ENCODE measurements at places on chromosomes 6 and 20.

GRCh38 chr6:39568896-39569295 is 156.3 kb downstream of the KIF6 start:
- DNase-seq: no peak

- DNase-seq: peak; percentile 5
These were observed 636.0 kb downstream of the BCKDHB start for GRCh38 chr6:80742481-80742880.

- no peak for DNase-seq
These were observed 119.6 kb downstream of the PXDC1 start for GRCh38 chr6:3631877-3632276.

DNA sequence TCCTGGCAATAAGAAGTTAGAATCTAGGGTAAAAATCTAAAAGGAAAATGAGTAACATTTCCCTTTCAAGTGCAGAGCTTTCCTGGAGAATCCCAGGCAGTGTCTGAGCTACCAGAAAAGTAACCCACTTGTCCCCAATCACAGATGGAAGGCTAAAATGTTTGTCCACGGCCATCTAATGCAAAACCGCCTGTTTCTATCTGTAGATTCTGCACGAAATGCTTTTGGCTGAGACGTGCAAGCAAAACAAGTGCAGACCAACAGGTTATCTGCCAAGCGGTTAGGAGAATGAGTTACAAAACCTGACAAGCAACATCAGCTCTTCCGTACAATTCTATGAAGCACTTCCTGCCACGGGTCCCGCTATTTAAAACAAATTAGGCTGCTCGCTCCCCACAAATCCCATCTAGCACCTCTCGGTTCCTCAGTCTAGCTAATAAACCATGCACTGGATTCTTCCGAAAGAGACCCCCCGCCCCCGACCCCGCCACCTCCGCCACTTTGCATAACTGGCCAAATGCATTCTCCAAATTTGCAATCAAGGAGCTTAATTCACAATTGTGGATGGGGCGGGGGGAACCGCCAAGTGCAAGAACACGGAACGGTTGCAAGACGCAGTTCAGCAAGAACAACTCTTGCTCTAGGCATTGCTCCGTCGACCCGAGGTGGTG is 1.4 kb downstream of the ELOVL5 start:
- peak; percentile 70 for DNase-seq

DNA sequence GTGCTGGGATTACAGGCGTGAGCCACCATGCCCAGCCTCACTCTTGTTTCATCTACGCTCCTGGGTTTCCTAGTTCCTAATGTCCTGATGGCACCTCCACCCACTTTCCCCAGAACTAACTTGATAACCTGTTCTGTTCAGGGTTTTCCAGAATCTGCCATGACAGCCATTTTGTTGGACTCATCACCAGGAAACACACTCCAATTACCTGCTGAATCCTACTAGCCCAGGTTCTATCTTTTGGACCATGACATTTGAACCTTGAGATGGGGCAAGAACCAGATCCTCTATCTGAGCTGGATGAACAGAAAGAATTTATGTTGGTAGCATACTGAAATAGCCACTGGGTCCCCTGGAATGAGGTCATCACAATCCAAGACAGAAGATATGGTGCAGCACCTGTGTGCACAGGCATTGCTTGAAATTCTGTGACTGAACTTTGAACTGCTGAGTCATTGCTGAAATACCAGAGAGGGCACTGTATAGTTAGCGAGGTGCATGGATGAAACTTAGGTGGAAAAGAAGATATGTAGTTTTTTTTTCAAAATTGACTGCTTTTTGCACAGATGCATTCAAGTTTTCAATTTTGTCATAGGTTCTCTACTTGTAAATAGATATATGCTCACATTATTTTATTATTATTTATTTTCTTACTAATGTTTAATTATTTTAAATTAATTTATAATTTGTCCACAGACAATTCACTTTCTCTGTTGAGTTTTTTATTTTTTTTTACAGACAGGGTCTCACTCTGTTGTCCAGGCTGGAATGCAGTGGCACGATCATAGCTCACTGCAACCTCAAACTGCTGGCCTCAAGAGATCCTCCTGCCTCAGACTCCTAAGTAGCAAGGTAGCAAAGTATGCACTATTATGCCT is 42.8 kb upstream of the TASP1 start:
- no peak for DNase-seq

- no peak for DNase-seq
These were observed 15.6 kb downstream of the GTSF1L start for GRCh38 chr20:43711098-43711654.

DNA sequence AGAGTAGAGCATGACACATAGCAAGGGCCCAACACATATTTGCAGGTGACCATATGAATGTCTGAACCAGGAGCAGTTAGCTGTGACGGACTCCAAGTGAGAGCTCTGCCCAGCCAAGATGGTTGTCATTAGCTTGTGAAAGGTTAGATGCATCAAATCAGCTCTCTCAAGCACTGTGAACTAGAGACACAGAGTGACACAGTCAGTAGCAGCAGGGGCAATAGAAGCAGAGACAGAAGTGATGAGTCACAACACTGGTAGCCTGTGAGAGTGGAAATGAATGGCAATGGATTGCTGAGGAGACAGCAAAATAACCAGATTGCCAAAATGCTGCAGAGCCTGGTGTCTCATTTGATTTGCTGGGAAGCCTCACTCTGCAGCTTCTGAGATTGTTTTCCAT is 558.9 kb downstream of the PKHD1 start:
- no peak for DNase-seq

GRCh38 chr6:13358511-13358910 is 30.2 kb upstream of the TBC1D7 start:
- no peak for DNase-seq

GRCh38 chr20:51830538-51830937 is 28.2 kb upstream of the SALL4 start:
- no peak for DNase-seq

DNA sequence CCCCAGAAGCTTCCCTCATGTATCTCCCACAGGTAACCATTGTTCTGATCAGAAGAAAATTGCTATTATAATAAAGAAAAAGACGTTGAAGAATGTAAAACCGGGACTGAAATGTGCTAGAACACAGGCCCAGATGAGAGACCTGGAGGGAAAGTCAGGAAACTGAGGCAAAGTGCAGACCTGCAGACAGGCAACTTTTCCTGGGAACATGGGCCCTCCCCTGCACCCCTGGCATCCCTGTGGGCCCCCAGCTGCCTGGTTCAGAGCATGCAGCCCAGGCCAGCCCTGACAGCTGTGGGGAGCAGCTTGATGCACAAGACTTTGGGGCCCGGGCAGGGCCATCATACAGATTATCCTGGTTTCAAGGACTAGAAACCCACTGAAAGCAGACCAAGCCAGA is 212.2 kb downstream of the CDC5L start:
- DNase-seq: no peak

- no peak for DNase-seq
These were observed 6.4 kb upstream of the CST2 start for GRCh38 chr20:23832775-23833513.

DNA sequence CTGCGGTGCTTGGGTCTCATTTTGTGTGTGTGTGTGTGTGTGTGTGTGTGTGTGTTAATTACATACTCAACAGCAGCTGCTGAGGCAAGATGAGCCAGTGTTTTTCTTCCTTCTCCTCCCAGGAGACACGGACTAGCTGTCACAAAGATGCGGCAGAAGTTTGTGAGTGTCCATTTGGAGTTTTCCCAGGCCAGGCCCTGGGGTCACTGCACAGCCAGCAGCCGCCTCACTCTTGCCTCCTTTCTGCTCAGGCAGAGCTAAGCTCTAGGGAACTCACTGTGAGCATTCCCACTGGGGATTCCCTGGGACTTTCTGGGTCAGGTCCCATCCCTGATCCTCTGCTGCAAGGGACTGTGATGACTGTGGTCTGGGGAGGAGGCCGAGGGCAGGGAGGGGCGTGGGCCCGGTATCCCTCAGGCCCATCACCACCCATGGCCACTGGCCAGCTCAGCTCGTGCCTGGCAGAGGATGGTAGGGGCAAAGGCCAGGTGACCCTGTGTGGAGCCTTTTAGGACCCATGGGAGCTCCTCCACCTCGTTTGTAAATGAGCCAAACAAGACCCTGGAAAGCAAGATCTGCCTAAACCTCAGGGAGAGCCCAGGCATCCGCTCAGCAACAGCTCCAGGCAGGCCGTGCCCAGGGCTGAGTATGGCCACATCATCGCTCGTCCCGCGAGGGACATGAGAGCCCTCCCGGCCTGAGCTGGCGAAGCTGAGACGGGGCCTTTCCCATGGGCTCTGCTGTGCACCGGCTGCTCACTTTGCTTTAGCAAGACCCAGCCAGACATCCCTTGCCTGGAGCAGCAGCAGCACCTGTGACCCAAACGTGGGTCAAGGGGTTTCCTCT is 102.0 kb downstream of the PSMB1 start:
- DNase-seq: no peak

GRCh38 chr6:31498748-31499147 is 803 bp downstream of the MICB start:
- DNase-seq: peak; percentile 37

- DNase-seq: no peak
These were observed 226.6 kb upstream of the MOCS1 start for GRCh38 chr6:40160826-40161225.

GRCh38 chr6:43776115-43776798 is 6.2 kb downstream of the VEGFA start:
- DNase-seq: no peak

GRCh38 chr6:134707342-134708031 is 242.4 kb downstream of the ALDH8A1 start:
- no peak for DNase-seq

DNA sequence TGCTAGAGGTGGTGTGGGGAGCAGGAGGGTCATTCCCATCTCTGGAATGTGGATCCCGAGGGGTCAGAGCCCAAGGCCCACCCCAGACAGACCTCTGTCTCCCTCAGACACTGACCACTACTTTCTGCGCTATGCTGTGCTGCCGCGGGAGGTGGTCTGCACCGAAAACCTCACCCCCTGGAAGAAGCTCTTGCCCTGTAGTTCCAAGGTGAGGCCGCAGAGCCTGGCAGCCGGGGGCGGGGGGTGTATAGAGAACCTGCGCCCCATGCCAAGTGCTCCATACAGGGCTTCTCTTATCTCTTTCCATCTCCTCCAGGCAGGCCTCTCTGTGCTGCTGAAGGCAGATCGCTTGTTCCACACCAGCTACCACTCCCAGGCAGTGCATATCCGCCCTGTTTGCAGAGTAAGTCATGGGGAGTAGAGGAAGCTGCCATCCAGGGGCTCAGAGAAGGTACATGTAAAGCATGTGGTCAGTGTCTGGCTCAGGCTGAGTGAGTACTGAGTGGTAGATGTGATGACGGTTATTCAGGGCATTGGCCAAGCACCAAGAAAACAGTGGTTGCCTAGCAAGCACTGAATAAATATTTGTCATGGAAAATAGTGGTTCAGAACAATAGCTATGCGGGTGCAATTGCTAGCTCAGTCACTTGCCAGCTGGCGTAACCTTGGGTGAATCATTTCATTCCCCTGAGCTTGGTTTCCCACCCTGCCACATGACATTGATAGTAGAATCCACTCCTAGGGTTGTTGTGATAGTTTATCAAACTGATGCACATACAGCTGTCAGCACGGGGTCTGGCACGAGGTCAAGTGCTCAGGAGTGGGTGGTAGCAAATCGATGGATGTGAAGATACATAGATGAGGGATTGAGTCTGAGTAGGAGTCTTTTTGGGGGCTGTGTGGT is 3.5 kb downstream of the PIGT start:
- DNase-seq: no peak

DNA sequence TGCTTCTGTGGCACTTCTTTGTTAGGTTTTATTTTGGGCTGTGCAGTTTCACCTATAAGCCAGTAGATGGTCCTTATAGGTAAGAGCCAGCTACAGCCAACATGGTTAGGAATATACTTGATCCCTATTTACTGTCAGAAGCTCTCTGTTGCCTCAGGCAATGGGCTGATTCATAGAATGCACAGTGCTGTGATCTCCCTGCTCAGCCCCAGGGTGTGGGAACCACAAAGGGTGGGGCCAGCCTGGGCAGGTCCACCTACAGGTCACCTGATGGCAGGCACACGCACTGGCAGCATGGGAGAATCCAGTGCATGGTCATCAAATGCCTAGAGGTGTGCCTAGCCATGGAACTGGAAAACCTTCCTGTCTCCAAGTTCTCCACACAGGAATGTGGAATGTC is 191.9 kb downstream of the MOXD1 start:
- no peak for DNase-seq

GRCh38 chr6:130409418-130410100 is 43.7 kb downstream of the TMEM200A start:
- DNase-seq: no peak

DNA sequence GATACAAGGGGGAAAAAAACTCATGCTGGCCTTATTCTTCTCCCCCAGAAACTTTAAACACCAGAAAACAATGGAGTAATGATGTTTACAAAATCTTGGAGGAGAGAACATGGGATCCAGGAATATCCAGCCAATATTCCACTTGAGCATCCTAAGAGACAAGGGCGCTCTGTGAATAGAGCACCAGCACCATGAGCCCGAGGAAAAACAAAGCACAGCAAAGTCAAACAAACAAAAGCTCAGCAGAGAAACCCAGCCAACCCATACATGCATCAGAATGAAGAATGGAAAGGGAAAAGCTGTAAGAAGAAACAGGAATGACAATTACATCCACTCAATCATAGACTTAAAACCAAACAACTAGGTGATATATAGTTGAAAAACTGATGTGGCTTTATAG is 4.6 kb upstream of the NAA20 start:
- DNase-seq: no peak

DNA sequence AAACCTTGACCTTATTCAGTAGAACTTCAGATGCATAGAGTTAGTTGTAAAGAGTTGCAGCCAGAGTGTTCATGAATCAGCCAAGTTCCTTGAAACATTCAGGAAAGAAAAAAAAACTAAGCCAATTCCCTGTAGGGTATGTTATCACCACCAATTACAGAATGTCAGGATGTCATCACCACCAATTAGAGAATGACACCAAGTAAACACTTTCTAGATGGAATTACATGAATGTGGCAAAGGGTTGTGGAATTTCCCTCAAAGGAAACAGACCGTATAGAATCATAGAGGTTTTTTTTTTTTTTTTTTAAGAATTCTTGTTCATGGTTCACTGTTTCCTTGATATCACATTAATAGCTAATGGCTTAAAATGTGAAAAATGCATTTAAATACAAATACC is 472.1 kb upstream of the RNF217 start:
- no peak for DNase-seq

GRCh38 chr6:88609983-88610382 is 353.4 kb downstream of the RNGTT start:
- peak; percentile 22 for DNase-seq

DNA sequence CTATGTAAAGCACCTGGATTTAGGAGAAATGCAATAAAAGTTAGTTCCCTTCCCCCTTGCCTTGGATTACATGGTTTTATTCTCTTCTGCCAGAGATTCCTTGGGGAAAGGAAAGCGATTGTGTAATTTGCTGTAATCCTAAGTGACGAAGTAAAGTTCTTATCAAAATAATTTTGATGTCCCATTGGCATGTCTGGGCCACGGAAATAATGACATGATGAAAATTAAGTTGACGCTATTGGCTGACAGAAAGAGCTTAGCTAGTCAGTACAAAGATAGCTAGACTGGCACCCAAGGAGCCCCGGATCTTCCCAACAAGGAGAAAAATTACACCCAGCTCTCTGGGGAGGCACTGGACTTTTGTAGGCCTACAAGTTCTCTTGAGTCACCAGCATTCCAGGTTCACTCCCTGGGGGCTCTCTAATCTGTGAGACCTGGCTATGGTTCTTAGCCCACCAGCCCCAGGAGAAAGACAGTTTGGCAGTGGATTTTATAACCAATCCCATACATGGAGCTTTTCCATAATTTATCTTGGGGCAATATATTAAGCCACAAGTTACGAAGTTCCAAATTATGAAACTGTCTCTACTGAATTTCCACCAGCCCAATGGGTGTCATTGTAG is 59.9 kb downstream of the FOXA2 start:
- no peak for DNase-seq

- peak; percentile 14 for DNase-seq
These were observed 2.4 kb downstream of the LRFN2 start for GRCh38 chr6:40584741-40585140.

All from G401 (cell line).